SW 1271 (cell line): ENCODE measurements at places on chromosomes 1 and 21.

- DNase-seq: no peak
Observed at GRCh38 chr1:176568185-176568584, 105.2 kb downstream of the PAPPA2 start.

- DNase-seq: no peak
Observed at GRCh38 chr21:14985306-14985705, 79.5 kb downstream of the NRIP1 start.

DNA sequence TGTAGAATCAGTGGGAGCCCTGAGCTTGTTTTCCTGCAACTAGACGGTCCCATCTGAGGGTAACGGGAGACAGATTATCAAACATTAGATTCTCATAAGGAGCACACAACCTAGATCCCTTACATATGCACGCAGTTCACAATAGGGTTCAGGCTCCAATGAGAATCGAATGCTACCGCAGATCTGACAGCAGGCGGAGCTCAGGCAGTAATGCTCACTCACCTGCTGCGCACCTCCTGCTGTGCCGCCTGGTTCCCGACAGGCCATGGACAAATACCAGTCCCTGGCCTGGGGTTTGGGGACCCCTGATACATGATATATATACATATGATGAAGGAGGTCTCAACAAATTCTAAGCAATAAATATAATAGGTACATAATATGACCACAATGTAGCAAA is 19.7 kb upstream of the SMIM12 start:
- no peak for DNase-seq

DNA sequence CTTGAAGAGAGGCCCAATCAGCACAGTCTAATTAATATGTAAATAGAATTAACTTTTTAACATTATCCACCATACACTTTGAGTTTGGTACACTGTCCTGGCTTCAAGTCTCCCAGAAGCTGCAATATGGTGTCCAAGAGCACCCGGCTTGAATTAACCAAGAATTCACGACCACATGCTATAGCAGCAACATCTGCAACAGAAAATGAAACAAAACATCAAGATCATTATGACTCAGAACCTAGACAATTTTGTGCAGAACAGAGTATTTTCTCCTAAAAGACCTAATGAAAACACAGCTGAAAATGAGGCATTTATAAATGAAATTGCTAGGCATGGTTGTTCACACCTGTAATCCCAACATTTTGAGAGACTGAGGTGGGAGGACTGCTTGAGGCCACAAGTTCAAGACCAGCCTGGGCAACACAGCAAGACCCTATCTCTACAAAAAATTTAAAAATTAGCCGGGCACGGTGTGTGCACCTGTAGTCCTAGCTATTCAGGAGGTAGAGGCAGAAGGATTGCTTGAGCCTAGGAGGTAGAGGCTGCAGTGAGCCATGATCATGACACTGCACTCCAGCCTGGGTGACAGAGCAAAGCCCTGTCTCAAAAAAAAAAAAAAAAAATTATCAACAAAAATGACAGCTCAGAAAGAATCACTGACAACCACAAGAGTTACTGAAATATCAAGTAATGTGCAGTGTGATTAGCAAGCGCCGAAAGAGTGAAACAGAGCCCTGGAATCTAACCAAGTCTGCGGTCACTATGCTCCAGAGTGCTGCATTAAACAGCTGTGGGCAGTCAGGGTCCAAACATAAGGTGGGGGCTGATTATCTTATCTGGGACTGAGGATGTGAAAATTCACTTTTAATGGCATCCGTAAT is 45.3 kb downstream of the HSF2BP start:
- no peak for DNase-seq

DNA sequence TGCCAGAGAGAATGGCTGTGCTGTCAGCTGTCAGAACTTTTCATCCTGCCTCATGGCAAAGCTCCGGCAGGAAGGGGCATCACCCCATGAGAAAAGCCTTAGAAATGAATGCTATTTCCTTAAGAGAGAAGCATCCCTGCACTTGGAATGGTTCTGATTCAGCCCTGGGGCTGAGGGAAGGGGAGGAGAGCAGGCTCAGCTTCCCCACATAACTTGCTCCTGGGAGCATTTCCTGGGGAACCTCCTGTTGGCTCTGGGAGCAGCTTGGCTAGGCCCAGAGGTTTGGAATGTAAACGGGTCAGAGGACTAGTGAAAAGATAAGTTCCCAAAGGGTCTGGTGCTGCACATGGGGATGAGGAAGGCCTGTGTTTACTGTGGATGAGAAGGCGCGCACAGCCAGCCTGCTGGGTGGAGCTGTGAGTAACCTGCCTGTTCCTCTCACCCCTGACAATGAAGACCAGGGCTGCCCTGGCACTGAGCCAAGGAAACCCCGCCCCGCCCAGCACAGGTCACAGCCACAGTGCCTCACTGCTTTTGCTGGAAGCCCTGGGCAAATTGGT is 5.0 kb downstream of the PRELP start:
- peak; percentile 84 for DNase-seq

DNA sequence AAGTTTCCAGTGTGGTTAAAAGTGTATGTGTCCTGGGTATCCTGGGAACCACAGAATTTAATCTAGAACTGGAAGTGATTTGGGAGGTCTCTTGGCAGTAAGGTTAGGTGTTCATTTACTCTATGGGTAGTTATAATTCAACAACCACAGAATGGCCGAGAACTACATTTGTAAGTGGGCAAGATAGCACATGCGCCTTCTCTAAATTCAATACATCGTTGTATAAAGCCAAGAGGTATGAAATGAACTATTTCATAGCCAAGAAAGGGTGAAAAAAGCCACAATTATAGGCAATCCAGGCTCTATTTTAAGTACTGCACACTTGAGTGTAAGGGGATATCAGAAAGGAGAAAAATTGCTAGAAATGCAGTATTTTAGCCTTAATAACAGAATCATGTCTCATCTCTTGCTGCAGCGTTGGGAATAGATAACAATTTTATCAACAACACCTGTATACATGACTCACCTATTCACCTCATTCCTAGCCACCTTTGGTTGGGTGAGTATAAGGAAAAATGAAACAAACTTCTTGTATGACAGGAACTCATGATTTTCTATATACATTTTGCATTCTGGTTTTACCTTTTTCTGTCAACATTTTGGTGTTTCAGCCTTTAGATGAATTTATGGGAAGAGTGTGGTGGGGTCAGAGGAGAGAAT is 4.5 kb downstream of the SDCCAG8 start:
- no peak for DNase-seq

- no peak for DNase-seq
Observed at GRCh38 chr1:67951014-67951413, 99.4 kb downstream of the DIRAS3 start.

GRCh38 chr1:230240446-230241086 is 173.5 kb downstream of the GALNT2 start:
- DNase-seq: no peak

DNA sequence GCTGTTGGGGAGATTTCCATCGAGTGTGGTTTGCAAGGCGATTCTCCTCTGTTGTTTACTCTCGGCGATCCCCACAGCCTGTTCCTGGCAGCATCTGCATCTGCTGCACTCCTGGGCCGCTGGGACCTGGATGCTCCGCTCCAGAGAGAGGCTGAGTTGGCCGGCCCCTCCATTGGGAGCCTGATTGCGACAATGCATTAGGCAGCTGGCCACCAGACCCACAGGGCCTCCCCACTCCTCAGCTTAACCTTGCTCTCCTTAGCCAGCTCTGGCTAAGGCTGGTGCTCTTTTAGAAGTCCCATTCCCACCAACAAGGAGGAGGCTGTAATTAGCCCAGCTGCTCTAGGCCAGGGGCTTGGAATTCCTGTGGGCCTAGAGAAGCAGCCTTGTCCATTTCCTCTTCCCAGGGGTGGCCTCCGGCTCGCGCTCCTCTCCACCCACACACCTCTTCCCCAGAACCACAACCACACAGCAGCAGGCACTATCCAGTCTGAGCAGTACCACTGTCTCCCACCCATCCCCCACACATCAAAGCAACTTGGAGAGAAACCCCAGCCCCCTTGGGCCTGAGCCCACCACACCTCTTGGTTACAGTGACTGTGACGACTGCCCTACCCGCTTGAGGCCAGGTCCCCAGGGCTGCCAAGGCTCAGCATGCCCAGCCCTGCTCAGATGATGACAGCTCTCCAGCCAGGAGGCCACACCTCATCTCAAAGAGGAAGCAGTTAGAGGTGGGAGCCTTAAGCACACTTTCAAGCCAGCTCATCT is 193.8 kb upstream of the EDN2 start:
- DNase-seq: no peak

DNA sequence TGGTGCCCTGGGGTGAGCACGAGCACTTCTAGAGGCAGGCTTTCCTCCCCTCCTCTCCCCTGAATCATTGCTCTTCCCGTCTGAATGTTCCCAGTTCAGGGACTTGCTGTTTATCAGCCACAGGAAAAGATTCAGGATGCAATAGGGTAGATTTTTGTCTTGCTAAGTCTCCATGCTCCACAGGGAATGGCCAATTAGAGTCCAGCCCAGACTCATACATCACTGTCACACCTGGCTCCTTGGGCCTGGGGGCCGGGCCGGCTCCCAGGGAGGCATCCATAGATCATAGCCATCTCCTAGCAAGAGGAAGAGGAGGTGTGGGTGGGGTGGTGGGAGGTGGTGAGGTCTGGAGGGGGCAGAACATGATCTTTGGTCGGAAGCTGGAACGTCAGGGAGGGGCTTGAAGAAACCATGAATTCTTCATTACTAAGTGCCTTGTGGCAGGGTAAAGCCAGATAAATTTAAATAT is 83.4 kb downstream of the LRRN2 start:
- DNase-seq: no peak

DNA sequence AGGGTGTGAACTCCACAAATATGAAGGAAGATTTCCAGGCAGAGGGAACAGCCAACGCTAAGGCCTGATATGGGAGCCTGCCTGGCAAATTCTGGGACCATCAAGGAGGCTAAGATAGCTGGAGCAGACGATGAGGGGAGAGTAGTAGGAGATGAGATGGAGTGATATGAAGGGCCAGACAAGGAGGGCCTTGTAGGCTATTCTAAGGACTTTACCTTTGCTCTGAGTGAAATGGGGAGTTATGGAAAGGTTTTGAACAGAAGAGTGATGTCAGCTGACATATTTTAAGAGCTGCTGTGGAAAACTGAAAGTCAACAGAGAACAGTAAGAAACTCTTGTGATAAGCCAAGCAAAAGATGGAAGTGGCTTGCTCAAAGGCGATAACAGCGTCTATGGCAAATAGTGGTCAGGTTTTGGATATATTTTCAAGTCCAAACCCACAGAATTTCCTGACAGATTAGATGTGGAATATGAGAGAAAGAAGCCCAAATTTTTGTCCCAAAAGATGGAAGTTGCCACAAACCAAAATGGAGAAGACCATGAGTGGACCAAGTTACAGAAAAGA is 2.1 kb upstream of the TP53BP2 start:
- DNase-seq: no peak

DNA sequence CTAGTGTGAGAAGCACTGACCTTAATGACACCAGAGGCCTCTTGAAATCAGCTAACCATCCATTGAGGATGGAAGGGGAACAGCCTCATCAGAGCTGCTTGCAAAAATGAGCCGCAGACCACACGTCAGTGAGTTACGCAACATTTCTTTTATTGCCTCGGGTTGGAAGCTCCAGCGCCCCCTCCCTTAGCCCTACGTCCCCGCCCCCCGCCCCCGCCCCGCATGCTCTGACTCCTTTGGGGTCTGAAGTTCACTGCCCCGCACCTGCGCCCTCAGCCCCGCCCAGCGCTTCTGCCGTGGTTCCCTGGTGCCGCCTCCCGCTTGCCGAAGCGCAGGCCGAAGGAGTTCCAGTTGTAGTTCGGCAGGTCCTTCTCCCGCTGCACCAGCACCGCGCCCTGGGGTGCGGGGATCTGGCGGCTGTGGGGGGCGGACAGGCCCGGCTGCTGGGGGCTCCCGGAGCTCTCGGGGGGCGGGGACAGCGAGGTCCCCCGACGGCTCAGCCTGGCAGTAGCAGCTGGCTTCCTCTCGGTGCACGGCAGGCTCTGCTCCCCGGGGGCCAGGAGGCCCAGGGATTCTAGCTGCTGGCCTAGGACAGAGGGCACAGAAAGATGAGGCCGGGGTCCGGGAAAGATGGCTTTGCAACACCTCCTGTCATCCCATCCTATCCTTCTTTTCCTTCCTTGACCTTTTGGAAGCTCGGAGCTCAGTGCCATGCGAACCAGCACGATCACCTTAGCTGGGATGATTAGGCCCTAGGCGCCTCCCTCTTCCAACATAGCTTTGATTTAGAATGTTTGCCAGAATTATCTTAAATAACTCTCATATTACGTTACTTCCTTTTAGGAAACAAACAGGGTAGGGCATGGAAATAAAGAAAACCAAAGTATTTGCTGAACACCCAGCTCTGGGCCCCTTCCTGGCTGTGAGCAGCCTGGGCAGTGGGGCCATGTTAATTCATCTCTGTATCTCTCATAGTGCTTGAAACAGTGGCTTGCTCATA is 5.8 kb downstream of the KISS1 start:
- no peak for DNase-seq

GRCh38 chr21:28779914-28780313 is 212.8 kb downstream of the LTN1 start:
- DNase-seq: no peak

DNA sequence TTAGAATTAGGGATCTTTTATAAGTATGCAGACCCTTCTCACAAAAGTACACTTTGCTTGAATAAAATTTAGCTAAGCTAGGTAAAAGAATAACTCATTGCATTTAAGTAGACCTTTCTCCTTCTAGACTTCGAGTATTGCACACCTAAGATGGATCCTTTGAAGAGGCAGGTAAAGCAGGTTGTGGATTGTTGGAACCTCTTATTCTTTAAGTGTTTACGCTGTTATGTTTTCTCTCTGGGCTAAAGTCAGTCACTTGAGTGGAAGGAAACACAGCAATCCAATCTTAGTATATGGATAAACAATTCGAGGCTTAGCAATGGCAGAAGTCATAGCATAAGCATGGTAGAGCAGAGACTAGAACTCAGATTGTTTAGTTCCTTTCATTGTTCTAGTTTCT is 11.4 kb downstream of the MAGI3 start:
- no peak for DNase-seq

DNA sequence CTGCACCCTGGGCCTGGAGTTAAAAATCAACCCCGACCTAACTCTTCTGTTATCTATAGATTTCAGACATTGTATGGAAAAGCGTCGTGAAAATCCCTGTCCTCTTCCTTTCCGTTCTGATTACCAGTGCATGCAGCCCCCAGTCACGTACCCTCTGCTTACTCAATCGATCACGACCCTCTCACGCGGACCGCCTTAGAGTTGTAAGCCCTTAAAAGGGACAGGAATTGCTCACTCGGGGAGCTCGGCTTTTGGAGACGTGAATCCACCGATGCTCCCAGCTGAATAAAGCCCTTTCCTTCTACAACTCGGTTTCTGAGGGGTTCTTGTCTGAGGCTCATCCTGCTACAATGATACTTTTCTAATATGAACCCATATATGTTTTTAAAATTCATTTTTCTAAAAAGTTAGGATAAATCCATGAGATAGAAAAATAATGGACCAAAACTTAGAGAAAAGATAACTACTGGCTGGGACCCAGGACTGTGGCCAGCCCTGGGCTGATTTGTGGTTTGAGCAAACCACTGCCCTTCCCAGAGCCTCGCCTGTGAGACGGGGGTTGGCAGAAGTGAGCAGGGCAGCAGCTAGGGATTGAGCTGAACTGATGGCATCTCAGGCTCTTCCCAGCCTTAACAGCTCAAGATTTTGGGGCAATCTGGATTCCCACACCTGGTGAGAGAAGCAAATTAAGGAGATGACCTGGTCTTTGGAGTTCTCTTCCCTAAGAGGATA is 5.0 kb downstream of the UQCRHL start:
- DNase-seq: no peak
